ENCODE measurements at places on chromosomes 7 and 10.

GRCh38 chr7:36153571-36154097 is 580 bp downstream of the EEPD1 start:
- peak; percentile 34 for DNase-seq

DNA sequence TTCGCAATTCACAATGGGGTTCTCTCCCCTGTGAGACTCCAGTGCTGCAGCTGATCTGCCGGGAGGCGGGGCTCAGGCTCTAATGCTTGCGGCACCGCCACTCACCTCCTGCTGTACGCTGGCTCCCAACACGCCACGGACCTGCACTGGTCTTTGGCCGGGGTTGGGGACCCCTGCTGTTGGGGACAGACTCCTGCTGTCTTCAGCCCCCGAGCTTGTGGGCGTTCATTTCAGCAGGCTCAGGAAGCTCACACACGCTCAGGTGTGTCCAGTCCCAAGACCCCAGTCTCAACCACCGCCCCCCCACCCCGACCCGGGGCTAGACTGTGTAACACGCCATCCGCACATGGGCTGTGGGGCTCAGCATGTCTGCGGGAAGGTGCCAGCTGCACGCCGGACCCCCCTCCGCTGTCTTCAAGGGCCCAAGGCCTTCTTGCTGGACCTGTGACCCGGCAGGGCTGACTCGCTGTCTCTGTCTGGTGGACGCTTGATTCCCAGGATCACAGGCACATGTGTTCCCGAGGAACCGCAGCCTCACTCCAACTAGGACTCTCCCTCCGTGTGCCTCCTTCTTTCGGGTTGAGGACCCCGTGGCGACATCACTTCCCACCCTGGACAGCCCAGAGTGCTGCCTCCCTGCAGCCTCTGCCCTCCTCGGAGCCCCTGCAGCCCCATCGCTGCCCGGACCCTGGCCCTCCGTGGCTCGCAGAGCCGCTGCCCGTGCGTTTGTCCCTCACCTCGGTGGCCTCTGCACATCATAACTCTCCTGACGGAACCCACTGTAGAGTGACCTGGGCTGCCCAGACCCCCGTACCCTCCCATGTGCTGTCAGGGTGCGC is 106.4 kb downstream of the DNAJB6 start:
- no peak for DNase-seq

GRCh38 chr7:27947586-27948278 is 207.8 kb downstream of the TAX1BP1 start:
- no peak for DNase-seq

DNA sequence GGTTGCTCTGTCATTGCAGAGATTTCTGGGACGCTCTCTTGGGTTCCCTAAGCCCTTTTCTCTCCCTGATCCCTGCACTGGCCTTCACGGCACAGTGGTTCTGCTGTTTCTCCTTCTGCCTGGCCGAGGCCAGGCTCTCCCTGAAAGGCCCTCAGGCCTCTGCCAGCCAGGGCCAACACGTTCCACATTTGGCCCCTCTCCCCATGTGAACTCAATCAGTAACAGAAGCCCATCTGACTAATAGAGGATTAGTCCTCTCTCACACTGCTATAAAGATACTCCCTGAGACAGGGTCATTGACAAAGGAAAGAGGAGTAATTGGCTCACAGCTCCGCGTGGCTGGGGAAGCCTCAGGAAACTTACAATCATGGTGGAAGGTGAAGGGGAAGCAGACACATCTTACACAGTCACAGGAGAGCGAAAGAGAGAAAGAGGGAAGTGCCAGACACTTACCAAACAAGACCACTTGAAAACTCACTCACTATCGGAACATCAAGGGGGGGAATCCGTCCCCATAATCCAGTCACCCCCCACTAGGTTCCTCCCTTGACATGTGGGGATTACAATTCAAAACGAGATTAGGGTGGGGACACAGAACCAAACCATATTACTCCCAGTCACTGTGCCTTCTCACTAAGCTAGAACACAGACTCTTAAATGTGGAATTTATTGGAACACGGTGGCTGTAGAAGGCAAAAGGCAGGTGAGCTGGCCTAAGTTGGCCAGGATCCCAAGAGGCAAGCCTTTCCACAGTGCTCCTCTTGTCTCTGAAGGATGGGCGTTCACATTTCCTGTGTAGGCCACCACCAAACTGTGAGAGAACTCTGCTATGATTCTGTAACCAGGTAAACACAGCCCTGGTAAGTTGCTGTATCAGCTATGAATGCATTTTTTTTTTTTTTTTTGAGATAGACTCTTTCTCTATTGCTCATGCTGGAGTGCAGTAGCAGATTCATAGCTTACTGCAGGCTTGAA is 8.8 kb downstream of the FZD8 start:
- no peak for DNase-seq

GRCh38 chr10:117968354-117969182 is 78.2 kb downstream of the RAB11FIP2 start:
- no peak for DNase-seq

GRCh38 chr10:43354330-43354635 is 17.2 kb upstream of the FXYD4 start:
- DNase-seq = no peak

DNA sequence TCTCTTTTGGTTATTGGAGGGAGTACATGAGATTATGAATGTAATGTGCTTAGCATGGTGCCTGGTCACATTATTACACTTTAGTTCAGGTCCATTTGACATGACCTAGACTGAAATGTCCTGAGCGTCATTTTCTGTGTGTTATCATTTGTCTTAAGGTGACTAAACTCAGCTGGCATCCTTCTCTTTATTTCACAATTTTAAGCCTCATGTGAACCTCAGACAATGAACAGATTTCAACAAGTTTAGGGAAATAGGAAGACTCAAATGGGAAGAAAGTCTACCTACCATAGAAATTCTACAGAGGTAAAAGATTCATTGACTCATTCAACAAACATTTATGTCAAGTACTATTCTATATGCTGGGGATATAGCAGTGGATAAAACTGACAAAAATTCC is 70.2 kb upstream of the EXOC6 start:
- no peak for DNase-seq
